ENCODE measurements at places on chromosomes 2 and 18.

DNA sequence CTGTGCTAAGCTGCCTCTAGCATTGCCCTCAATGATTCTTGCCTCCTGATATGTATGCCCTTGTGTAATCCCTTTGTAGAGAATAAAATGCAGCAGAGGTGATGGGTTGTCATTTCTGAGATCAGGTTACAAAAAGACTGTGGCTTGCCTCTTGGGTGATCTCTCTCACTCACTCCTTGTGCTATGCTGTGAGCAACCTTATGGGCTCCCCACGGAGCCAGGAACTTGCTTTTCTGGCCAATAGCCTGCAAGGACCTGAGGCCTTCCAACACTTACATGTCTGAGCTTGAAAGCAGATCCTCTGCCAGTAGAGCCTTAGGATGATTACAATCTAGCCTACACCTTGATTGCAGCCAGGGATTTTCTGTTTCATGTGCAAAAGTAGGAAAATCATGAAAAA lies 123.1 kb upstream of the XIRP2 start:
- peak; percentile 67 for DNase-seq

GRCh38 chr2:33059471-33060156 lies 112.9 kb downstream of the LTBP1 start:
- DNase-seq: peak; percentile 36

GRCh38 chr2:10716581-10716980 lies 4.8 kb upstream of the ATP6V1C2 start:
- DNase-seq: no peak

- no peak for DNase-seq
Observed at GRCh38 chr2:61214171-61214570, 52.2 kb downstream of the C2orf74 start.

DNA sequence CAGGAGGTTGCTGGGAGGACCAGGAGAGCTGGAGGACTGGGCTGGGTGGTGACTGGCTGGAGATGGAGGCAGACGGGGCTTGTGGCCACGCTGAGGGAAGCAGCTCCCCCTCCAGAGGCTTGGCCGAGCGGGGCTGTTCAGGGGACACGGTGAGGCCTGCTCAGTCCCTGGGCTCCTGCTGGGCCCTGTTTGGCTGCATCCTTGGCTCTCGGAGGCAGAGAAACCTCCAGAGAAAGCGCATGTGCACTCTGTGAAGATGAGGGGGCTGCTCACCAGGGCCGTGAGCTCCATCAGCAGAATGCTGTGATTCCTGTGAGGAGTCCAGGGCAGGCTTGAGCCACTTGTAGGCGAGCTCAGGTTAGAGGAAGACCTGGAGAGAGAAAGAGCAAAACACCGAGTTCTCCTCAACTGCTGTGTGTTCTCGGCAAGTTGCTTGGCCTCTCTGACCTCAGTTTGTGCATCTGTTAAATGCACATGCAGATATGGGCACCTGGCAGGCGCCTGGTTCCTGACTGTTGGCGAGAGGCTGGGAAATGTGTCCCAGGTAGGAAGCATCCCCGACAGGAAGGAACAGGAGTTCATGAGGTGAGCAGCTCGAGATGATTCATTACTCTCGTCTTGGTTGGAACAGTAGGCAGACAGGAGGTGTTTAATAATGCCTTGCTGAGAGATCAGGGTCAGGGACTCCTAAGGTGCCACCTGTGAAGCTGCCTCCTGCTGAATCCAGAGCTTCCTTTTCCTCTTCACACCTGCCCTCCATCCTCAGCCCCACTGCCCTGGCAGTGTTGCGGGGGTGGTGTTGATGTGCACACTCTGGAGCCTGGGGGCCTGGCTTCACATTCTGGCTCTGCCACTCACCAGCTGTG lies 941 bp downstream of the ZAP70 start:
- DNase-seq: no peak

DNA sequence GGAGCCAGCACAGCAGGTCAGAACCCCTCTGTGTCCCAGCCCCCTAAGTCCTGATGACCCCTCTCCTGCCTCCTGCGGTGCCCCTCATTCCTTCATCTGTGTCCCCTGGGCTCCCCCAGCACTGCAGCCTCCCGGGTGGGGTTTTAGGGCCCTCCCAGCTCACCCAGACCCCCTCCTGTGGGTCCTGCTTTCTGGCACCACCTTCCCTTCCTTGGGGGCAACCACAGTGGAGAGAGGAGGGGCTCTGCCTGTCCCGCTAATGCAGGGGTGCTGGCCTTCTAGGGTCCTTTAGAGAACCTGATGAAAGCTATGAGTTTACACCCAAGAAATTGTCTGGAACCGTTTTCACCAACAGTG lies 42.7 kb upstream of the ALPP start:
- no peak for DNase-seq

- no peak for DNase-seq
Observed at GRCh38 chr18:22268641-22269128, 99.3 kb downstream of the GATA6 start.

DNA sequence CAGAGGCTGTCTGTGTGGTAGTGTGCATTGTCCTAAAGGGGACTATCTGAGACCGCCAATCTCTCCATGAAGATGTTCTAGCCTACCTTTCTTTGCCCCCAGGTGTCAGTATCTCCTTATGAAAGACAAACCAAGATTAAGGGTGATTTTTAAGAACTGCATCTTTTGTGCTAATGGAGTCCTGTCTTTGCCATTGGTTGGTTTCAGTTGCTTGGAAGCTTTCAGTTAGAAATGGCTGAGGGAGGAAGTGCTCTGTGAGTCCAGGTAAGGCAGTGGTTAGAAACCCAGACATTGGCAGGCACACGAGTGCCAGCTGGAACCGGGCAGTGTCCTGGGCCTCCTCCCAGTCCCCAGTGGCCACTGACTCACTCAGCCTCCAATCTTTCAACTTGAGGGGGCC lies 111.3 kb downstream of the DOCK10 start:
- DNase-seq: no peak

DNA sequence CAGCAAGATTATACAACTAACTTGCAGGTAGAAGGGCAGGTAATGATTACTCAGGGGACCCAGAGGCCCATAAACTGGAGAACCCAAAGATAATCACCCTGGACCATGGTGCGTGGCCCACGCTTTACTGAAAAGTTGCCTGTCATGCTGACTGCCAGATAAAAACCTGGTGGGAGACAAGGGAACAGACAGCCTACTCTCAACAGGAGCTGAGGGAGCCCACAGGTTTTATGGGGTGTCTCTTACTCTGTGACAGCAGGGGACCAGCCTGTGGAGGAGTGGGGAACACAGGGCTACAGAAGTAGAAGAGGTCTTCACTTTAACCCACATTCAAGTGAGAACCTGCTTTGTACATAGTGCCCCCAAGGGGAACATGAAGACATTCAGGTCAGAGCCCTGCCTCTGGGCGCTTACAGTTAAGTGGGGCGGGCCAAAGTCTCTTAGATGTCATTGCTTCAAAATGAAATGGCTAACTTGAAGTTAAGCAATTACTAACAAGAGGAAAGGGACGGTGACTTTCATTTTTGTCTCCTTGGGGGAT lies 60.4 kb downstream of the DHRS9 start:
- no peak for DNase-seq
